ENCODE measurements at places on chromosomes 4 and X.

GRCh38 chrX:143025628-143026027 is at the start of gene SPANXN4:
SPANXN4 (plus strand) TSS chrX:143025928; CDS start chrX:143026015, 87 bp downstream.
- no peak for DNase-seq

DNA sequence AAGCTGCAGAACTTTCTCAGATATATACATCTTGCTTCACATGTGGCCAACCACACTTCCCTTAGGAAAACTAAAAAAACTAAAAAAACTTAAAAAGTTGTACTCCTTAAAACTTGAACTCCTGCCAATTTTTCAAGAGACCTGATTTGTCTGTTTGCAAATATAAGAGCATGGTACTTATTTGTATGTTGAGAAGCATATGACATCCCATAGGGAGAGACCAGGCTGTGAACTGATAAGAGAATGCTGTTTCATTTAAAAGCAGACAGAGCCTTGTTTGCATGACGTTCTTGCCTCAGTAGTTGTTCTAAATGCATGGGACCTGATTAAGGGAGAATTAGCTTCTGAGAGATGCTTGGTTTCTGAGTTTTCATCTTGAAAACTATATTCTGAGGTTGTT is 169.9 kb downstream of the GPC3 start:
- no peak for DNase-seq

DNA sequence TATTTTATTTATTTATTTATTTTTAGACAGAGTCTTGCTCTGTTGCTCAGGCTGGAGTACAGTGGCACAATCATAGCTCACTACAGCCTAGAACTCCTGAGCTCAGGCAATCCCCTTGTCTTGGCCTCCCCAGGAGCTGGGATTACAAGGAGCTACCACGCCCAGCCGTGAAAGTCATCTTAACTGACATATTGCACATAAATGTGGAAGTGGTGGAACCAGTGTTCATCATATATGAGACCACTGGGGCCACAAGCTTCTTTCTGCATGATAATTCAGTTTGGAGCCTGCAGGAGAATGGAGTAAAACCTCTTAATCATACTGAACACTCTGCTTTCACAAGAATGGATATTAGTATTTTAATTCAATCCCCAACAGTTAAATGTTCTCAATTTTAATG is 12.5 kb upstream of the CTSO start:
- no peak for DNase-seq

DNA sequence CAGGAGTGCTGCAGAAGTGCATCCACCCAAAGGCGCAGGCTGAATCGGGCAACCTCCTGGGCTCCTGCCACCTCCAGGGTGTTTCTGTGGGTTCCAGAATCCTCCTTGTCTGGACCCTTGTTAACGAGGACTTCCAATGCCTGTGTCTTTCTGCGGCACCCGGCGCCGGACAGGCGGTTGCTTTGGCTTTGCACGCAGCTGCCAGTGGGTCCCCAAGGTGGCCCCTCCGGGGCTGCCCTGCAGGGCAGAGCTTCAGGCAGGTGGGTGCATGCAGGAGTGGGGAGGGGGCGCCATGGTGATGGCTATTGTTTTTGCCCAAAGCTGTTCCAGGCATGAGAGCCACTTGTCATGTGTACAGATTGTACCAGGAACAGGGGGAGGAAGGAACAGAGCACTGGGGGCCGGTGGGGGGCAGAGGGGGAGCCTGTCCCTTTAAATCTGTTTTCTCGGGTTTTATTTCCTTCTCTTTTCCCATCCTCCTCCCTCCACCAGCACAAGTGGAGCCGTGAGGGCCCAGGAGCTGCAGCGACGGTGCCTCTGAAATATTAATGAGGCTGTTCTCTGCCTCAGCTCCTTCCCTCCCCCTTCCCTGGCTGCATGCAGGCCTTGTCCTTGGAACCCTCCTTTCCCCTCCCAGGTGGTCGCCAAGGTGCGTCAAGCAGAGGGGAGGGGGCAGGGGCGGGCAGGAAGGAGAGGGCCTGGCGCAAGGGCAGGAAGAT is 13.1 kb downstream of the ATP2B3 start:
- DNase-seq, result no peak

DNA sequence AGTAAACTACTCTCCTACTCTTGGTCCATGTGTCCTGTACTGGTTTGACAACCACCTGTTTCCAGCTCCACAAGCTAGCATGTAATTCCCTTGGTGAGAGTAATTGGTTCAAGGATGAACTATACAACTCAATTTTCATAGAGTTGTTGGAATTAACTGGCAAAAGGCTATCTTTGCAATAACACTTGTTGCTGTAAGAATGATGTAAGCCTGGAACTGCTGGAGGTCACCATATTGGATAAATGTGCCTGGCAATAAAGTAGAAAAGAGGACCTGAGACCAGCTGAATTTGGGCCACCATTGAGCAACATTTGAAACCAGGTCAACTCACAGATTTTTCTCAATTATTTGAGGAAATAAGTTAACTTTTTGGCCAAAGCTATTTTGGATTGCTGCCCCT is 175.5 kb downstream of the CAMK2D start:
- DNase-seq, result no peak

DNA sequence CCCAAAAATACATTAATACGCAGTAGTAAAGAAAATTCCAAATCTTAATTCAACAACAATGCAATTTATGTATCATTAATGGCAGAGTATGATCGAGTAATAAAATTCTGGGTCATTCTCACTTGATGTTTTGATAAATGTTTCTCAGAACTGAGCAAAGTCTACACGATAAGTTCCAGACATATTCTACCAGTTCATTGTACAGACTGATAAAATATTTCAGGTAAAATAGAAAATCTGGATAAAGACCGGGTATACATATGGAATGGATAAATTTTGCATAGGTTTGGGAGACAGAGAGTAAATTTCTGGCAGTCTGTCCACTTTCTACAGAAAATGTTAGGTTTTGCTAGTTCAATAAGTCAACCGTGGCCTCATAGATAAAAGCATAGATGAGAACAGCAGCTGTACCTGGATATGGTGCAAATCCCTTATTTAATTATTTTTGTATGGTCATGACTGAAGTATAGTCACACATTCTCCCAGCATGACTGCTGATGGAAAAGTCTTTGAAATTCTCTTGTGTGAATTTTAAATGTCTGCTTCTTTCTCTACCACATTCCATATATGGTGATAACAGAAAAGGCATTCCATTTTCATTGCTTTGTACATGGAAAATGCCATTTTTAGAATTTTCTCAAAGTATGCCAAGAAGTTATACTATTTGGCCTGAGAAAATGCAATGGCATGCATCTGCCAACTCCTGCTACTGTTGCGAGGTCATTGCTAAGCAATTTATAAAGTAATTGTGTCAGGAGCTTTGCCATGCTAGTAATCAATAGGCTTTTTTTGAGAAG is 301.9 kb upstream of the ARSJ start:
- no peak for DNase-seq

DNA sequence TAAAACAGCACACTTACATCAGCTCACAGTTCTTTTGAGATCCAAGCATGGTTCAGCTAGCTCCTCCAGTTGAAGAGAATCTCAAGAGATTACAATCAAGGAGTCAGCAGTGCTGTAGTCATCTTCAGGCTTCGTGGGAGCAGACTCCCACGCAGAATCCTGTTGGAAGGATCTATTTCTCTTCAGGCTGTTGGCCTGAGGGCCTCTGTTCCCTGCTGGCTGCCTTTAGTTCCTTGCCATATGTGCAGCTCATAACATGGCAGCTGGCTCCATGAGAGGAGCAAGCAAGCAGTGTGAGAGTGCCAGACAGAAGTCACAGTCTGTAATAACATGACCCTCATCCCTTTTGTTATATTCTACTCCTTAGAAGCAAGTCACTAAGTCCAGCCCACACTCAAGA is 168.6 kb downstream of the COX18 start:
- DNase-seq, result no peak

DNA sequence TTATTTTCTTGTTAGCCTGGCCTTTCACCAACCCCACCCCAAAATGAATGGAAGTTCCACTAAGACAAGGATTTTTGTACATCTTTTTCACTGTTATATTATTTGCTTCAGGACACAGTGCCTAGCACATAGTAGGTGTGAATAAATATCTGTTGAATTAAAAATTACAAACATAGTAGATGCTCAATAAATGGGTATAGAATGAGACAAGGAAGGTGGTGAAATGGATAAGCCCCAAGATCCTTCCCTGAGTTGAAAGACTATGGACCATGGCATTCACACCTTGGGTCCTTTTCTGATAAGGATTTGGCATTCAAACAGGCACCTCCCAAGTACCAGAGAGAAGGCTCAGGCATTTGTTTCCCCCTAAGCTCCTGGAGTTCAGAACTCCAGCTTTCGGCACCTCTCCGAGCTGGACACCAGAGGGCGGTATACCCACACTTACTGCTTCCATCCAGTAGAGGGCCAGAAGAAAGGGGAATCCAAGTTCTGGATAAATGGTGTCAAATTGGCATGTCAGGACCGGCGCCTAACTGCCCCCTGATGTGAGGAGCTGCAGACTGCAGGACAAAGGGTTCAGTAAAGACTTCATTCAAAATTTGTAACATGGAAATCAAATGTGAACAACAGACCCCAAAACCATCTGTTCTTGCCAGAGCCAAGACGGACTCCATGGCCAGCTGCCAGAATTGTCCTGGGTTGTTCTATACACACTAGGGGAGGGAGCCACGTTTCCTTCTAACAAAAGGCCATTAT is 193.0 kb downstream of the GPC3 start:
- DNase-seq, result peak; percentile 39

DNA sequence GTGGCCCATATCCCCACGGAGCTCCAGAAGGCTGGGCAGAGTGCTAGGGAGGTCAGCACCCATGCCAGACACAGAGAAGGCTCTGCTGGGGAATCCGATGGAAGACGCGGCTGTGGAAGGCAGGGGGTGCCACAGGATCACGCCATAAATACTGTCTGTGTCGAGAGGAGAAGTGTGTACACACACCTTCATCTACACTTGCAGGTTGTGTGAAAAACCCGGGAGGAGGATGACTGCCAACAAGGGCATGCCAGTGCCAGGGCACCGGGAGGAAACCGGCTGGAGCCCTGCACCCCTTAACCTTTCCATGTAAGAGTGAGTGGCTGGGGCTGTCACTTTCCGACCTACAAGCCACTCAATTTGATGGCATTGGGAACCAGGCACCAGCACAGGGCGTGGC is 31.2 kb downstream of the LETM1 start:
- no peak for DNase-seq

- DNase-seq, result no peak
Measured at GRCh38 chr4:187380181-187380581, 615.4 kb upstream of the ZFP42 start.

GRCh38 chr4:67581208-67581857 is 22.8 kb downstream of the STAP1 start:
- DNase-seq, result no peak

- DNase-seq, result no peak
Measured at GRCh38 chr4:100970414-100970813, 376.9 kb downstream of the PPP3CA start.

- no peak for DNase-seq
Measured at GRCh38 chrX:23540532-23540931, 126.8 kb upstream of the PRDX4 start.
